ENCODE measurements at places on chromosomes 1 and 21. TPM values are rescaled to one million over a fixed set of nuclear protein-coding genes. Genes with fewer than 3 reads are reported as not detected.

LCE1D gene
- total RNA-seq = not detected

MTARC2 gene
- 37.8 TPM for total RNA-seq

IFT25 gene
- total RNA-seq = 29.0 TPM

CHD1L gene
- 29.2 TPM for total RNA-seq

RCSD1 gene
- 26.0 TPM for total RNA-seq

A3GALT2 gene
- 0.53 TPM for total RNA-seq
